Inflammatory macrophage treated with lipopolysaccharide for 1 hour (primary cell): ENCODE measurements at places on chromosomes 4 and X.

- DNase-seq, result no peak
These were observed 63.6 kb downstream of the SLC7A11 start for GRCh38 chr4:138178566-138178965.

- no peak for DNase-seq
These were observed 186.9 kb downstream of the DCHS2 start for GRCh38 chr4:154304679-154305078.

GRCh38 chr4:113971706-113972360, 7.6 kb downstream of the ARSJ start:
- DNase-seq, result no peak

DNA sequence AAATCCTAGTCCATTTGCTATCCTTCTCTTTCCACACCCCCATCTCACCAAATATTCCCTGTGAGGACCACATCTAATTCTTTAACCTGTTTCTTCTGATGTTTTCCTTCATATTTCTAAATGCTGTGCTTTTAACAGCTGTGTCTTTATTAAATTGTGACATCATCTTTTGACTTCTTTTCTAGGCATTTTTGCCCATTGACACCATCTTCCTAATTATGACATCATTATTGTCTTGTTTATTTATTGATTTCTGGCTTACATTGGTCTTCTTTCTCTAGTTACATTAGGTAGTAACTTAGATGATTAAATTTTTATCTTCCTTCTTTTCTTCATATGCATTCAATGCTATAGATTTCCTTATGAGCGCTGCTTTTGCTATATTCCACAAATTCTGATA, 175.8 kb upstream of the PDE5A start:
- DNase-seq, result no peak
